GM13977 (cell line): ENCODE measurements at places on chromosomes 6 and 20.

GRCh38 chr6:44859901-44860410 is 468.2 kb upstream of the RUNX2 start:
- DNase-seq: no peak

DNA sequence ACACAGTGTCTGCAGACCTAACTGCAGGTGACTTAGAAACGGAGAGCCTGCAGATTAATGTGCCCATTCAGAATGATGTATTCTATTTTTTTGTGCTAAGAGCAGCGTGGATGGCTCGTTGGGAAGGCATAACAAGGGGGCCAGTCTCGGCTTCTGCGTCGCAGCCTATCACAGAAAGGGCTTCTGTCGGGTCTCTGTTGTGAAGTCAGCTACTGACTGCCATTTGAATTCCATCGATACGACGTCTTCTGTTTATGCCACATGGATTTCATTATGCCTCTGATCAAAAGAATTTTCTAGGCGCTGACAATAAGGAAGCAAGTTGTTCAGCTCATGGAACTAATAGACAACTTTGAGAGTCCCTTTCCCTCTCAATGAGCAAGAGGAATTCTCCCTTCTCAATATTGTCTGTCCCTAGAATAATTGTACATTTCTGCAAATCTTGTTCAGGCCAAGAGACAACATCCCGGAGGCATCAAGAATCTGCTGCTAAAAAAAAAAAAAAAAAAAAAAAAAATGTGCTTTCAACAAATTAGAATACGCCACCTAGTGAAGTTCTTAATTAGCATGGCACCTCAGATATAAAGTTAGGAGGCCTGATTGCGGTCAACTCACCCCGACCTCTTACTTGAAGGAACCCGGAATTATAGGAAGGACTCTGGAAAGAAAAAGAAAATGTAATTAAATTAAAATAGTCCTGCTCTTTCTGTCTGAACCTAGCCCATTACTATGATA is 223.9 kb downstream of the TSHZ2 start:
- no peak for DNase-seq

GRCh38 chr20:54928564-54928963 is 453.2 kb downstream of the DOK5 start:
- DNase-seq: no peak

- no peak for DNase-seq
Observed at GRCh38 chr6:15434263-15434662, 188.4 kb downstream of the JARID2 start.

DNA sequence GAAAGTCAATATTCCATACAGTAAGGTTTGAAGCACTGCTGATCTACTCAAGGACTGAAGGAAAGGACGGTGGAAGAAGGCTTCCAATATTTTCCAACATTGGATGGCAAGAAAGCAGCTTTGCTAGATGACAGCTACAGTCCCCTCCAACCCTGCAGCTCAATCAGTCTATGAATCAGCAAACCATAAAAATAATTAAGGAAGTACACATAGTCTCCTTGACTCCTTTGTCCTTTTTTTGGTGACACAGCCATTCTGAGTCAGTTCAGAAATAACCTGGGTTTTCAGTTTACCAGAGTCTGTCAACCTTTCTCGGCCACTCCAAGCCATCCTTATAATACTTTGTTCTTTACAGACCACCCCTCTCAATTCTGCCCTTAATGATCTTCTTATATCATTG is 232.5 kb downstream of the IBTK start:
- DNase-seq: no peak

- no peak for DNase-seq
Observed at GRCh38 chr6:10531942-10532341, 10.8 kb downstream of the GCNT2 start.

DNA sequence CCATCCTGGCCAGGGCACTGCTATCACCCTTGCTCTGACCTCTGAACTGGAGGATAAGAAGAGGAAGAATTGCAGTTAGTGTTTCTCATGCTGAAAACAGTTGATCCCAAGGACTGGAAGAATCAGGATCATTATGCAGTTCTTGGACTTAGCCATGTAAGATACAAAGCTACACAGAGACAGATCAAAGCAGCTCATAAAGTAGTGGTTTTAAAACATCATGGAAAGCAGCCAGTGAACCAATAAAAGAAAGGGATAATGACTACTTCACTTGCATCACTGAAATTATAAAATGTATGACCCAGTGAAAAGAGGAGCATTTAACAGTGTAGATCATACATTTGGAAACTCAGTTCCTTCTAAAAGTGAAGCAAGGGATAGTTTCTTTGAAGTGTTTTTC is 47.7 kb downstream of the DNAH8 start:
- DNase-seq: no peak

GRCh38 chr6:156557251-156557910 is 219.8 kb upstream of the ARID1B start:
- DNase-seq: peak; percentile 34

DNA sequence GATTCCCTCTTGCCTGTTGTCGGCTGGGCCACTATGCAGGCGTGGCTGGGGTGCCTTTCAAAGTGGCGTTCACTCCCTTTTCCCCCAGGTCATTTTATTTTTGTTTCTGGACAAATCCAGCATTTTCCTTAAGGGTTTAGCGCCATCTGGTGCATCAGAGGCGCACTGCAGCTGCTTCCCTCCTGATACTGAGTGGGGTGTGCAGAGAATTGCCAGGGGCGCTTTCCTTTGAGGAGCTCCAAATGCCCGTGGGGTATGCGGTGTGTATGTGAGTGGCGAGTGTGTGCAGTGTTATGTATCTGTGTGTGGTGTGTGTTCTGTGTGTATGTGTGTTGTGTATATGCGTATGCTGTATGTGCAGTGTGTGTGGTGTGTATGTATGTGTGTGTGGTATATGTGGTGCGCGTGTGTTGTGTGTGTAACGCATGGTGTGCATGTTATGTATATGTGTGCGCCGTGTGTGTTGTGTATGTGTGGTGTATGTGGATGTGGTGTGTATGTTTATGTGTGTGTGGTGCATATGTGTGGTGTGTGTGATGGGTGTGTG is 100.1 kb upstream of the AGPAT4 start:
- peak; percentile 72 for DNase-seq

GRCh38 chr20:48910347-48910781 is 11.1 kb upstream of the ARFGEF2 start:
- no peak for DNase-seq

DNA sequence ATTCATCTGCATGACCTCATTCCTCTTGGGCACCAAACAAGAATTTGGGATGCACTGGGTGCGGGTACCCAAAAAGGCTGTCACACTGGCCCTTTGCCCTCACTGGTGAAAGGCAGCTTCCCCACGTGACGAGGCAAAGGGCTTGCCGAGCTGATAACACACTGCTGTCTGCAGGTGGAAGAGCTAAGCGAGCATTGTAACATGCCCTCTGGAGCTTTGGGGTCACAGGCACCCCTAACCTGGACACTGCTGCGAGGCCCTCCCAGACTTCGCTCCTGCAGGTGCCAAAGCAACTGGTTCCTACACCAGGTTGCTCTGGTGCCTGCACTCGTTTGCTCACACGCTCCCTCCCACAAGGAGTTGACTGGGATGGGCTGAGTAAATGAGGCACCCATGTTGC is 1595.7 kb downstream of the HACE1 start:
- no peak for DNase-seq

DNA sequence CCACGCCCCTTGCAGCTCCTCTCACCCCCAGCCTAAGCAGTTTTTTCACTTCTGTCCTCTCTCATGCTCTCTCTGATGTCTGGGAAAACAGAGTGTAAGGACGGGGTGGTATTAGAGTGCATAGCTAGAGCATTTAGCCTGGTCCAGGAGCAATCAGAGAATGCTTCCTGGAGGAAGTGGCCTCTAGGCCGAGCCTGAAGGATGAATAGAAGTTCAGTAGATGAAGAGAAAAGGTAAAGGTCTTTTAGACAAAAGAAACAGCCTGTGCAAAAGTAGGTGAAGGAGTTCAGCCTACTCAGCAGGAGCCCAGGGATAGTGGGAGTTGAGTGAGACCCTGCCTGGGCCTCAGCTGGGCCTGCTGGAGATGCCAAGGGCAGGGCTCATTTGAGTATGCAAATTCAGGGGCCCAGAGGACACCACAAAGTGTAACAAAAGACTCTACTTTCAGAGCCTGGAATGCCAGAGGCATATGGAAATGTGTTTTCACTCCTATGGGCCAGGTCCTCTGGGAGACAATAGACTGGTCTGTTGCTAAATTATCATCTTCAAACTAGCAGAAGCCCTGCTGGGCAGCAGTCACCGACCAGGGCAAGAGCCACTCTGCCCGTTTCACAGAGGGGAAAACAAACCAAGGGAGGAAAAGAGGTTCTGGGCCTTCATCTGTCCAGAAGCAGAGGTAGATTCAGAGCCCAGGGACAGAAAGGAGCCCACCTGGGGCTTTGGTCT is 19.7 kb upstream of the TM9SF4 start:
- DNase-seq: no peak

- no peak for DNase-seq
Observed at GRCh38 chr20:41969656-41970055, 351.5 kb upstream of the CHD6 start.

DNA sequence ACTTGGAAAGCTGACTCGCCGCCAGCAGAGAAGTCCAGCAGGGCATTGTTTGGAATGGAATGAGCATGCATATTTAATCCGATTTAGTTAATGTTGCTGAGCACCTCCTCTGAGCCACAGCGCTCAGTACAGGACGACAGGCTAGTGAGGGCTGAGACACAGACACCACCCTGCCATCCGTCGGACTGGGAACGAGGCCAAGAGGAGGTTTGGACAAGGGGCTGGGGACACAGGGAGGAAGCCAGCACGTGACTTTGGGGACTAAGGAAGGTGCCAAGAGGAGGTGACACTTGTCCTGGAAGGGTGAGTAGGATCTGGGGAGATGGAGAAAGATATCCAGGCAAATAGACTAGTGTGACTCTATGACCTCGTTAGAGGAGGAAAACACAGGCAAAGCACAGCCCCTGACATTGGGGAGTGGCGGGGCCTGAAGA is 152.5 kb upstream of the ECI2 start:
- DNase-seq: no peak

DNA sequence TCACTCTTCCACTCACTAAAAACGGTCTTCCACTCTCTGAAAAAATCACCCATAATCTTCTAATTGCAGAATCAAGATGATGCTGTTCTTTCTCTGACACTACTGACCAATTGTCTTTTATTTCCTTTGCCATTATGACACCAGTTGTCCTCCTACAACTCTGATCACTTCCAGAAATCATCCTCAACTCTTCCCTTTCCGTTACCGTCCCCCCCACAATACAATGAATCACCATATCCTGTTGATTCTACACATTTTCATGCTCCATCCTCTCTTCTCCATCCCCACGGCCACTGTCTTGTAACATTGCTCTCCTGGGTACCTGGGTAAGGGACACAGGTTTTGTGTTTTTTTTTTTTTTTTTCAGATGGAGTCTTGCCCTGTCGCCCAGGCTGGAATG is 2.5 kb upstream of the PPP2R5D start:
- DNase-seq: no peak

GRCh38 chr6:90368001-90368400 is 71.4 kb upstream of the BACH2 start:
- DNase-seq: no peak

DNA sequence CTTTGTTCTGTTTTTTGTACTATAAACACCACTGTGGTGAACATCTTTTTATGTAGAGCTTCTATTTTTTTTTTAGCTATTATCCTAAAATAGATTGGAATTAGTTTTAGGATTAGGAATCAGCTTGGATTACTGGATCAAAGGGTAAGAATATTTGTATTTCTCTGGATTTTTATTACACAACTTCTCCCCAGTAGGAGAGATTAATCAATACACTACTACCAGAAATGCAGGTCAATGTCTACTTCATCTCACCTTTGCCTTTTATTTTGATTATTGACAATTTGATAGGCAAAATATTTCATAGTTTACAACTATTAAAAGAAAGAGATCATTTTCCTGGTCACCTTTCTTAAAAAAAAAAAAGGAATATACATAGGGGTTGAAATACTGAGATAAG is 191.9 kb downstream of the TSHZ2 start:
- no peak for DNase-seq

GRCh38 chr20:32501709-32502108 is 83.4 kb downstream of the NOL4L start:
- DNase-seq: no peak

DNA sequence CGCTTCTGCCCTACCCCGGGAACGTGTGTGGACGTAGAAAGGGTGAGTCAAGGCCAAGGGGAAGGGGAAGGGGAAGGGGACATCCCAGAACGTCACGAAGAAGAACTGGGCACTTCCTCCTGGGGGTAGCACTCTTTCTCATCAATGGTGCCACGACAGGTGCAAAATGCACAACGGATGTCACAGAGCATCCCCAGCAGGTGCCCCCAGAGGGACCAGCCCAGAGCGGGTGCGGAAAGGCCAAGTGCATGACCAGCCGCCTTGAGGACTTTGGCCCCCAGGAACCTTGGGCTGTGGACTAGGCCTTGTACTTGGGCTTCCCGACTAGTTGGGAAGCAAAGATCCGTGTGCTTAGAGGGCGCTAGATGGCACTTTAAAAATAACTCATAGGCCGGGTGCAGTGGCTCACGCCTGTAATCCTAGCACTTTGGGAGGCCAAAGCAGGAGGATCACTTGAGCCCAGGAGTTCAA is 12.1 kb upstream of the SRC start:
- DNase-seq: no peak

GRCh38 chr6:74834967-74835366 is 370.9 kb downstream of the COL12A1 start:
- DNase-seq: no peak

- no peak for DNase-seq
Observed at GRCh38 chr6:103396768-103397167, 1463.0 kb downstream of the HACE1 start.

GRCh38 chr6:16434885-16435284 is 196.5 kb downstream of the GMPR start:
- no peak for DNase-seq

- peak; percentile 89 for DNase-seq
Observed at GRCh38 chr6:3026791-3027626, 27.3 kb downstream of the NQO2 start.

DNA sequence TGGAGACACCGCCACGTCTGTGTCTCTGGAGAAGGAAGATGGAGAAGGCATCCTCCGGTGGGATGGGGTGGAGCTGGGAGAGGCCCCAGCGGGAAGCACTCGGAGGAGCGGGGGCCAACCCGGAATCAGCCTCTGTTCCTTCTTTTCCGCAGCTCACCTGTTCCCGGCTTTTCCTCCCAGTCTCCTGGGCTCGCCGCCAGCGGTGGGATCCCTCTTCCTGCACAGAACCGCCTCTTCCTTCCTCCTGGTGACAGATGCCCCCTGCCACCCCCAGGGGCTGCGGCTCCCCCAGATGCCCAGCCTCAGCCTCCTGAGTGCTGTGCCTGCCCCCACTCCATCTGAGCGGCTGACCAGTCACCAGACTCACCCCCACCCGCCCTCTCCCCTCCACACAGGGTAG is 23.3 kb downstream of the RAMACL start:
- no peak for DNase-seq

GRCh38 chr6:131281471-131282270 is 146.4 kb downstream of the AKAP7 start:
- no peak for DNase-seq

GRCh38 chr6:33856655-33857054 is 52.9 kb upstream of the MLN start:
- DNase-seq: no peak

GRCh38 chr6:37260444-37260843 is 2.5 kb upstream of the TMEM217 start:
- no peak for DNase-seq
